ENCODE measurements at places on chromosomes 13 and 19.
A peak's percentile ranks its signal among the peaks of the same experiment; 100 is the strongest.

- DNase-seq, result no peak
Measured at GRCh38 chr19:13100031-13100588, 2.5 kb downstream of the LYL1 start.

GRCh38 chr19:3784607-3785450 is 1.4 kb downstream of the MATK start:
- DNase-seq, result no peak

- no peak for DNase-seq
Measured at GRCh38 chr13:93307136-93307535, 80.5 kb downstream of the GPC6 start.

- DNase-seq, result no peak
Measured at GRCh38 chr19:54549224-54549623, 24.4 kb upstream of the LILRA2 start.

DNA sequence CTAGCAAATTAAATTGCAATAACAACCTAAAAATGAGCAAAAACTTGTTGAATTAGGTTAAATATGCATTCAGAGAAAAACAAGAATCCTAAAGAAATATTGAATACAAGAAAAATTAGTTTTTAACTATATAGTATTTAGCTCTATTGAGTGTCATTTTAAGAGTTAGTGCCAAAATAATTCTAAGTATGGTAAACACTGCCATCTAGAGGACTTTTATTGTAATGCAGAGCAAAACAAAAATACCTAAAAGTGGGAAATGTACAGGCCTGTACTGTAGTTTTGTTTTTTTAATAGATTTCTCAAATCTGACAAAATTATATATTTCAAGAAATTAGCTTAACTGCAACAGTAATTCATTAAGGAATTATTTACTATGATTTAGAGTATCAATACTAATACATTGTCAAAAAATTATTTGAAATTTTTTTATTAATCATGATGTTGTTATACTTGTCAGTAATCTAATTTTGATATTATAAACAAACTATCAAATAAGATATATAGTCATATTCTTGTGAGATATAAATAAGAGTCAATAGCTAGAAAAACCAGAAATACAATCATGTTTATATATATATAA is 8.2 kb upstream of the PCDH9 start:
- DNase-seq, result peak; percentile 33

- no peak for DNase-seq
Measured at GRCh38 chr19:10001899-10002298, 8.4 kb downstream of the COL5A3 start.

- DNase-seq, result no peak
Measured at GRCh38 chr13:70817576-70817975, 709.3 kb upstream of the KLHL1 start.

Measured in thymus (tissue), 14 donors.